Activated CD8-positive, alpha-beta memory T cell treated with anti-CD3 and anti-CD28 coated beads for 4 hours (primary cell): ENCODE measurements at places on chromosomes 11 and 22.

GRCh38 chr11:134240592-134240991 is 12.6 kb downstream of the THYN1 start:
- DNase-seq, result no peak

GRCh38 chr11:6968816-6969215 is 42.6 kb downstream of the ZNF215 start:
- no peak for DNase-seq

GRCh38 chr22:44441401-44442185 is 56.4 kb downstream of the RTL6 start:
- no peak for DNase-seq

DNA sequence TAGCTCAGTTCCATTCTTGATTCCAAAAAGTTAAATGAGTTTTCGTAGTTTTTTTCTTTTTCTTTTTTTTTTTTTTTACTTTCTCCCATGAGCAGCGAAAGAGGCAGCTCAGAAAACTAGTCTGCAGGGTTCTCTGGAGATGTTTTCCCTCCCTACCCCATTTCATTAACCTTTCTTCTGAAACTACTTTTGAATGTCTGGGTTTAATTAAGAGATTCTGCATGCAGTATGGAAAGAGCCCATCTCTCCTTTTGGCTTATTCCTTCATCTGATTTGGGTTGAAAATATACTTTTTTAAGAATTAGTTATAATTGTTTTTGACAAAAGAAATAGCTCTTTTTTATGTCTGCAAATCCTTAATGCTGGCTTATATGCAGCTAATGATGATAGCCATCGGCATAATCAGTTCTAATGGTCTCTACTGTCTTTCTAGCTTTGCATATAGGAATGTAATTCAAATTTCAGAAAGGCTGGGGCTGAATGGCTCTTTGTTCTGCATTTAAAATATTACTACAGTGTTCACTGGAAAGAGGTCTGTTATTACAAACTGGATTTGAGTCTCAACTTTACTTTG is 265.3 kb downstream of the FAT3 start:
- no peak for DNase-seq

- DNase-seq, result peak; percentile 11
Observed at GRCh38 chr11:69918938-69919650, 99.9 kb upstream of the FGF3 start.

DNA sequence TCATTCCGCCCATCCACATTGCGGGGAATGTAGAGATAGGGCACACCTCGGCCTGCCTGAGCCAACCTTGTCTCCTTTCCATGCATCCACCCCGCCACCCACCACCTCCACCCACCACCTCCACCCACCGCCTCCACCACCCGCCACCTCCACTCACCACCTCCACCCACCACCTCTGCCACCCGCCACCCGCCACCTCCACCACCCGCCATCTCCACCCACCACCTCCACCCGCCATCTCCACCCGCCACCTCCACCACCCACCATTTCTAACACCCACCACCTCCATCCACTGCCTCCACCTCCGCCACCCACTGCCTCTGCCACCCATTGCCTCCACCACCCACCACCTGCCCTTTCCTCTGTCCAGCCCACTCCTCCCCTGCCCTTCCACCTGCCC is 78.4 kb downstream of the IGLL1 start:
- DNase-seq, result no peak

DNA sequence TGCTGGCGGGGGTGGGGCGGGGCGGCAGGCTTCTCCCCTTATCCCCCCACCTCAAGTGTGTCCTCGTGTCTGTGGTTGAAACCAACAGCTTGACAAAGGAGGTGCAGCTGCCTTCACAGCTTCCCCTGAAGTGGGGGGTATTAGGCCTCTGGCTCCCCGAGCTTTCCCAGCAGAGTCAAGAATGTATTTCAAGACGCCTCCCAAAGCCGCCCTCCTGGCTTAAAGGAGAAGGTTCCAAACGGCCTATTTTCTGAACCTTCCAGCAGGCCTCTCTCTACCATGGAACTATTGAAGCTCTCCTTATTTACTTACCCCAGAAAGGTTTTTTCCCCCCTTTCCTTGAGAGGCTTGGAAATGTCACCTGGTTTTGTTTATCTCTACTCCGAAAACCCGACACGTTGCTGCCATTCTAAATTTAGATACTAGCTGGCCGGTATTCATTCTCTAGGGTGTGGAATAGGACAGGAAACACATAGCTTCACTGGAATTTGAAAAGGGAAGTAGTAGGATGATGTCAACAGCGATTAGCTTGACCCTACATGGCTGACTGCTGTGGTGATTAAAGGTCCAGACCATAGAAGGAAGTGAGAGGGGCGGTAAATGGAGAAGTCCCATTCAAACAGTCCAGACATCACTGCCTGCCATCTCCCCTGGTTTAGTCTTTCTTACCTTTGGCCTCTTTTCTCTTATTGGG is 671 bp upstream of the PICALM start:
- DNase-seq, result no peak

GRCh38 chr11:64862987-64863390 is 15.4 kb downstream of the EHD1 start:
- no peak for DNase-seq

DNA sequence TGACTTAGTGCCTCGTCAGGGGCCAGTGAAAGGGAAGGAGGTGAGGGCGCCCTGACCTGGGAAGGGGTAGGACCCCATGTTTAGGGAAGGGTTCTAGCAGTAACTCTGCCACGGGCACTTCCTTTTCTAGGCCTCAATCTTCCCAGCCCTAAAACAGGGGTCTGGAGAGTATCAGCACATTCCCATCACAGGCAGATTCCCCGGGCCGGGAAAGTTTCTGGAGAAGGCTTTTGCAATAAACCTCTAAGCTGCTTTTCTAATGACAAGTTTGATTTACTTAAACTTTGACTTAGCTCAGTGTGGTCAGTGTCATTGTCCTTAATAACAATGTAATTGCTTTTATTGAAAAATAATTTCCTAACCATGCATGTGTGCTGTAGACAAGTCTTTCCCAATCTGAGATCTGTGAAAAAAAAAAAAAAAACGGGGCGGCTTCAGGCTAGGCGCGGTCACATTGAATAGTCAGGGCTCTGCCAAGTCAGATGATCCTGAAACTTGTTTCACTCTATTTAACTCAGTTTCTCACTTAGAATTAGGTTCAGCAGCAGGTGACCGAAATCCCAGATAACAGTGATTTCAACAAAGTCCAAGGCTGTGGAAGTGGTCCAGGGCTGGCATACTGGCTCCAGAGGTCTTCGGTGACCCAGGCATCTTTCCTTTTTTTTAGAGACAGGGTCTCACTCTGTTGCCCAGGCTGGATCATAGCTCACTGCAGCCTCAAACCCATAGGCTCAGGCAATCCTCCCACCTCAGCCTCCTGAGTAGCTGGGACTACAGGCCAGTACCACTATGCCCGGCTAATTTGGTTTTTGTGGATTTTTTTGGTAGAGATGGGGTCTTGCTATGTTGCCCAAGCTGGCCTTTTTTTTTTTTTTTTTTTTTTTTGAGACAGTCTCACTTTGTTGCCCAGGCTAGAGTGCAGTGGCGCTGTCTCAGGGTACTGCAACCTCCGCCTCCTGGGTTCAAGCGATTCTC is 19.5 kb upstream of the TAB1 start:
- DNase-seq, result no peak

DNA sequence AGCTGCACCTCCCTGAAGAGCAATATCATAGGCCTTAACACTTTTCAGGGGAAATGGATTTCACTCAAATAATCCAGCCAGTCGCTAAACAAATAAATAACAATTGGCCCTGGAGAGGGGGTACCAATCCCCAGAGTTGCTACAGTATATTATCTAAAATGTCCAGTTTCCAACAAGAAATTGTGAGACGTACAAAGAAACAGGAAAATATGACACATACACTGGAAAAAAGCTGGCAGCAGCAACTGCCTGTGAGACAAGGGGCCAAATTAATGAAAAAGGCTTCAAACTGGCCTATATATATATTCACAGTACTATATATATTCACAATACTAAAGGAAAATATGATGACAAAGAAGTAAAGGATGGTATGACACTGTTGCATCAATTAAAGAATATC is 4.0 kb downstream of the NF2 start:
- DNase-seq, result no peak

DNA sequence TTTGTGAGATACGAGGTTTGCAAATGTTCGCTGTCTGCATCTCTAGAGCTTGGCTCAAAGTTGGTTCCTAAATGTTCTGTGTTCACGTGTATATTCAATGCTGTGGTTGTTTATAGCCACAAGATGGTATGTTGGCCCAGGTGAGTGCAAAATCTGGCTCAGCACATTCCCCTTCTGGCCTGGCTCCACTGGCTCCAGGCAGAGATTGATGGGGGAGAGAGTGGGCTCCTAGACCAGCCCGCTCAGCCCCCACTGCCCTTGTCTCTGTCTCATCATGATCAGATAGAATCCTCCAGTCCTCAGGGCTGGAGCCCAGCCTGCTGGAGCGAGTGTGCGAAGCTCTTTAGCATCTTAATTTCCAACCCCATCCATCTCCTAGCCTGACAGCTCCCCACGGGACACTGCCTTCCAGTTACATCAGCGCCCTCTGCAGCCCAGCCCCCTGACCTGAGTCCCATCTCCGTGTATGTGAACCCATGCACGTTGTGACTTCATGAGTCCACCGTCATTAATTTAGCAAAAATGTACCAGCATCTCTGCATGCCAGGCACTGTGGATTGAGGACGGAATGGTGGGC is 2.0 kb downstream of the P2RX3 start:
- DNase-seq, result no peak

DNA sequence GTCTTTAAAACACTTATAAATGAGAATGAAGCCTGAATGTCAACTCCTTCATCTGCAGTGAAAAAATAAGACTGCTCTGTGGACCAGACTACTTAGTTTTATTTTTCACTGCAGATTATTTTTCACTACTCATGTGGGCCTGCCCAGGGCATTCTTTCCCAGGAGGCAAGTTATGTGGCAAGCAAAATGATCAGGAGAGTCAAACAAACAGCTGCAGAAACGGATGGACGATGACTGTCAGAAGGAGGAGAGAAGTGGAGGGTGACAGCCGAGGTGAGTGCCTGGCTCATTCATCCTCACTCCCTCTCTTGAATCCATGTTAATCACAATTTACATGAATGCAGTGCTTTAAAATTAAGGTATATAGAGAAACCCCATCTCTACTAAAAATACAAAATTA is 5.8 kb upstream of the LRP5 start:
- no peak for DNase-seq

- DNase-seq, result no peak
Observed at GRCh38 chr11:120219232-120219937, 8.6 kb downstream of the OAF start.

GRCh38 chr22:30054067-30054763 is 26.0 kb upstream of the HORMAD2 start:
- no peak for DNase-seq

DNA sequence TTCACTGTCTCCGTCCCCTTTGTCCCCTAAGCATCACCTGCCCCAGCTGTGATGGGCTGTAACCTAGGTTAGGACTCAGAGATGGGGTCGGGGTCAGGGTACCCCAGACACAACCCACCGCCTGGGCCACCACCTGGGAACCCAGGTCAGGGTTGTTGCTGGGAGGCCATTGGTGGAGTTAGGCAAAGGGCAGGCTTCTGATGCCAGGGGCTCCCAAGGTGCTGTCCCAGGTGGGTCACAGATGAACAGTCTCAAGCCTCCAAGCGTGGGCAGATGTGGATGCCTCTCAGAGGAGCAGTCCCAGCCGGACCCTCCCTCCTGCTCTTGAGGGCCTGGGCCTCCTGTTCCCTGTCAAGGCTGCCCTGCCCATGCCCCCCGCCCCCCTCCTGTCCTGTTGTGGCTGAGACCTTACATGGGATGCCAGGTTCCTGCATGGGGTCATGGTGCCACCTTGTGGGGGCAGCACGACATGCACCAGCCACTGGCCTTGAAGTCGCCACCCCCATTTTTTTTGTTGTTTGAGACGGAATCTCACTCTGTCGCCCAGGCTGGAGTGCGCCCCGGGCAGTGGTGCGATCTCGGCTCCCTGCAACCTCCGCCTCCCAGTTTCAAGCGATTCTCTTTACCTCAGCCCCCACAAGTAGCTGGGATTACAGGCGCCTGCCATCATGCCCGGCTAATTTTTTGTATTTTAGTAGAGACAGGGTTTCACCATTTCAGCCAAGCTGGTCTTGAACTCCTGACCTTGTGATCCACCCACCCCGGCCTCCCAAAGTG is 12.1 kb downstream of the GATD1 start:
- DNase-seq, result no peak

DNA sequence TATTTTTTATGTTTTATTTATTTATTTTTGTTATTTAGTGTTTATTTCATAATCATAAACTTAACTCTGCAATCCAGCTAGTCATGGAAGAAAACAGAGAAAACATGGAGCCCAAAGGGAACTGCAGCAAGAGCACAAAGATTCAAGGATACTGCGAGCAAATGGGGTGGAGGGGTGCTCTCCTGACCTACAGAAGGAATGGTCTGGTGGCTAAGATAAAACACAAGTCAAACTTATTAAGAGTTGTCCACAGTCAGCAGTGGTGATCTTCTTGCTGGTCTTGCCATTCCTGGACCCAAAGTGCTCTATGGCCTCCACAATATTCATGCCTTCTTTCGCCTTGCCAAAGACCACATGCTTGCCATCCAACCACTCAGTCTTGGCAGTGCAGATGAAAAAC is 36.7 kb downstream of the STIM1 start:
- DNase-seq, result no peak

GRCh38 chr22:22168190-22168940 is 76.2 kb upstream of the VPREB1 start:
- no peak for DNase-seq

- no peak for DNase-seq
Observed at GRCh38 chr11:8477680-8478079, 116.3 kb downstream of the STK33 start.

GRCh38 chr11:117876341-117877119 is at the start of gene FXYD6:
Gene FXYD6, minus strand, starts transcription at chr11:117876658. Its CDS starts 33,882 bp downstream, at chr11:117842776.
- DNase-seq, result no peak

- no peak for DNase-seq
Observed at GRCh38 chr11:472272-472671, 22.2 kb downstream of the PTDSS2 start.

GRCh38 chr11:127182586-127183203 is 182.1 kb upstream of the KIRREL3 start:
- DNase-seq, result no peak

GRCh38 chr11:62792202-62792575 is 383 bp upstream of the TMEM223 start:
- DNase-seq, result no peak

GRCh38 chr22:29450222-29450621 is 11.8 kb downstream of the RFPL1 start:
- no peak for DNase-seq

GRCh38 chr22:46192210-46192993 is 42.1 kb downstream of the PPARA start:
- no peak for DNase-seq

DNA sequence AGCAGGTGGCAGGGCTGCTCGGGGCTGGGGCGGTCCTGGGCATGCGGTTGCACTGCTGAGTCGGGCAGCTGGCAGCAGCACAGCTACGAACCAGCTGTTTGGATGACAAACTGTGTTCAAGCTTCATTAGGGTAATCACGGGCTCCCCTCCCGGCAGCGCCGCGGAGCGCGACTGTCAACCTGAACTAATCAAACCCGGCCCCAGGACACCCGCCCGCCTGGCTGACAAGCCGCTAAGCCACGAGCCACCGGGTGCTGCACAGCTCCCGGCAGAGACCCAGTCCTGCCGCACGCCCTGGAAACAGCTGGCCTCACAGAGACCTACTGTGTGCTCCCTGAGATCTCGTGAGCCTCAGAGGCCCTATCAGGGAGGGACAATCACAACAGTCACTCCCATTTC is 60.6 kb upstream of the TCF20 start:
- no peak for DNase-seq
